ENCODE measurements at places on chromosomes 5 and 9.

GRCh38 chr9:134959126-134959970 lies 41.6 kb upstream of the FCN1 start:
- DNase-seq, result no peak

- DNase-seq, result peak; percentile 80
Measured at GRCh38 chr9:134365791-134366222, 39.6 kb downstream of the RXRA start.

GRCh38 chr5:21152611-21153010 lies 1164.6 kb upstream of the CDH18 start:
- DNase-seq, result no peak

DNA sequence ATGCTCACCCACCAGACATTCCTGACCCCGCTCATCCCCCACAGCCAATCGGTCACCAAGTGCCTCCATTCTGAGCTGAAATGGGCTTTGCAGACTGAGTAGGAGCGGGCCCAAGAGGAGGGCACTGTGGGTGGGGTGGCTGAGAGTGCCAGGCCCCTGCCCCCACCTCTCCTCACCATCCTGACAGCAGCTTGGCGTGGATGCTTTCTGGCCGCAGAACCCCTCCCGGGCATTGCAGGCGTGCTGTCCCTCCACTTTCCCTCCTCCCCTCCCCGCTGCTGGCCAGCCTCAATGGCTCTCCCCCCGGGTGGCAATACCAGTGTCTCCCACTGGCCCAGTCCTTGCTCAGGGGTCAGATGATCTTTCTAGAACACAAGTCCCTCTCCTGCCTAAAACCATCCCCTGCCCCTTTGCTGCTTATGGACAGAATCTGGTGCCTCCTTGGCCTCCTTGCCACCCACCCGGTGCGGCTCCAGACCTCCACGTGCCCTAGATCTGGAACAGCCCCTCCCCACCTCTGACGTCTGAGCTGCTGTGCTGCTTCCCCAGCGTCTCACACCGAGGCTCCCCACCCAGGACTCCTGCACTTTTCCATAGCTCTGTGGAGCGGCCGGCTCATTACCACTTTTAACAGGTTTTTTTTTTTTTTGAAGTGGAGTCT lies 6.1 kb downstream of the FLT4 start:
- DNase-seq, result no peak

DNA sequence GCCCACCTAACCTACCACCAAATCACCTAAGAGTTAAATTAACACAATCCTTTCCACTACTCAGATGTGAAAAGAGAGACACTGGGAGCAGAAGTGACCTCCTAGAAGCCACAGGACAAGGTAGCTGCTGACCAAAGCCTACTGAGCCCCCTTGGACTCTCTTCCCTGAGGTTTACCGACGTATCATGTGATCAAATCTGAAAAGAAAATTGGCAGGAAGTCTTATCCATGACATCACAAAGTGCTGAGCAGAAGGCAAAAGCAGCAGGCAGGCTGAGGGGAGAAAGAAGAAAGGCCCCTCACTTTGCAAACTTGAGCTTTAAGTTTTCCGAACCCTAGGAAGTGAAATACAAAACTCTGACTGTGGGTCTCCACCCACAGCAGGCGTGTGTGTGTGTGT lies 11.1 kb downstream of the PRELID2 start:
- no peak for DNase-seq

DNA sequence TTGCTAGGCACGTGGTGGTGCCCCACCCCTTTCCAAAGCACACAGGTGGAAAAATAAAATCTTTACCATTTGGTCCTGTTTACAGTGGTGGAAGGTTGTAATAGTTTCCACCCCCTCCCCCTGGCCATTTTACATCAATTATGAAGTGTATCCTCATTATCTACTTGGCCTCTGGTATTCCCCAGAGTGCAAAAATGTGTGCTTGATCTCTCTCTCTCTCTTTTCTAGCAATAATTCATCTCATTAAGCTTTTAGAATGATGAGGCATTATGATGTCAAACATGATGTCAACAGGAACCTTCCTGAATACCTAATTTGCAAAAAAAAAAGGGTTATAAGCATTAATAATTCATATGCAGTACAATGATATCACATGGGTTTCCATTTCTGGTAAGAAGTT lies 3.1 kb downstream of the PDE8B start:
- DNase-seq, result no peak

- no peak for DNase-seq
Measured at GRCh38 chr5:73005886-73006285, 50.0 kb downstream of the FCHO2 start.

GRCh38 chr5:68544091-68544647 lies 328.6 kb downstream of the PIK3R1 start:
- no peak for DNase-seq

DNA sequence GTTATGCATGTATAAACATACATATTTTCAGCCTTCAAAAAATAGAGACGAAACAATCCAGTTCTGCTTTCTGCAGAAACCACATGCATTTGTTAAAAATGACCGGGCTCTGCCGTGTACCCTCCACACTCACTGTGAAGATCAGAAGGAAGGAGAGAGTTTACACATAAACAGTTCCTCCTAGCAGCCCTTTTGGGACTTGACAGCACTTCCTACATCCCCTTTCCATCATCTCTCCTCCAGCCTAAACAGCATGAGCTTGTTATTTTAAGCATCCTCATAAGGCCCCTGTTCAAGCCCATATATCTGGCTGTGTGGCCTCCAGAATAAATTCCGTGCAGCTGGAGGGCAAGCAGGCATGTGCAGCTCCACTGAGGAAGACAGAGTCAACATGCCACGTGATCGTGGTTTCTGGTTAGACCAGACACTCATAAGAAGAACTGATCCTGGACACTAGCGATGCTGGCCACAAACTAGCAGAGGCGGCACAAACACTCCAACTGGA lies 42.2 kb downstream of the NIPAL4 start:
- no peak for DNase-seq

DNA sequence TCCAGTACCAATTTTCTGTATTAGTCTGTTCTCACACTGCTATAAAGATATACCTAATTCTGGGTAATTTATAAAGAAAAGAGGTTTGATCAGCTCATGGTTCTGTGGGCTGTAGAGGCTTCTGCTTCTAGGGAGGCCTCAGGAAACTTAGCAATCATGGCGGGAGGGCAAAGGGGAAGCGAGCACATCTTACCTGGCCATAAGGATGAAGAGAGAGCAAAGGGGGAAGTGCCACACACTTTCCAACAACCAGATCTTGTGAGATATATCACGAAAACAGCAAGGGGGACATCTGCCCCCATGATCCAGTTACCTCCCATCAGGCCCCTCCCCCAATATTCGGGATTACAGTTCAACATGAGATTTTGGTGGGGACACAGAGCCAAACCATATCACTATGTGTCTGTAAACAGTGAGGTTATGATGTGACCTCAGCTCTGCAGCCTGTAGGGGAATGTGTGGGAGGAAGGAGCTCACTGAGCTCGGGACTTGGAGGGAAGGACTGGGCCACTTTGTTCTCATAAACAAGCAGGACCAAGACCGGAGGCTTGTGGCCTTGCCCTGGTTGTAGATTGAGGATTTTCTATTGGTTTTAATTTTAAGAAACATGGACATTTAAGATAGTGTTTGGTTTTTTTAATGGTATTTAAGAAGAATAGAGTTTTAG lies 85.2 kb downstream of the EHMT1 start:
- peak; percentile 53 for DNase-seq

- DNase-seq, result no peak
Measured at GRCh38 chr5:132370181-132370970, 866 bp downstream of the SLC22A5 start.

DNA sequence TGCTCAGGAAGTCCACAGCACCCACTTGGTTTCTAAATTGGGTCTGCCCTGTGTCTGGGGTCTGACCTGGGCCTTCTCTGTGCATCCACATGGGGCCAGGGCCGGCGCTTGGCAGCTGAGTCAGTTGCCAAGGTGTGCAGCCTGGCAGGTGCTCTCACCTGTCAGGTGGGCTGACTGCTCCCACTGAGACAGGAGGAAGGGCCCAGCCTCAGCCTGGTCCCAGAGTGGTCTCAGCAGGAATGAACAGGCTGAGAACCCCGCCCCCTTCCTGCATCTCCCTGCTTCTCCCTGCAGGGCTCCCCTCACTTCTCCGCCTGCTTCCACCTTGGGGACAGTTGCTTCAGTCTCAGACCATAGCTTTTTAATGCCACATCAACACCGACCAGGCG lies 60.5 kb downstream of the BARX1 start:
- no peak for DNase-seq

GRCh38 chr5:177594071-177594470 lies 2.1 kb downstream of the TMED9 start:
- no peak for DNase-seq

DNA sequence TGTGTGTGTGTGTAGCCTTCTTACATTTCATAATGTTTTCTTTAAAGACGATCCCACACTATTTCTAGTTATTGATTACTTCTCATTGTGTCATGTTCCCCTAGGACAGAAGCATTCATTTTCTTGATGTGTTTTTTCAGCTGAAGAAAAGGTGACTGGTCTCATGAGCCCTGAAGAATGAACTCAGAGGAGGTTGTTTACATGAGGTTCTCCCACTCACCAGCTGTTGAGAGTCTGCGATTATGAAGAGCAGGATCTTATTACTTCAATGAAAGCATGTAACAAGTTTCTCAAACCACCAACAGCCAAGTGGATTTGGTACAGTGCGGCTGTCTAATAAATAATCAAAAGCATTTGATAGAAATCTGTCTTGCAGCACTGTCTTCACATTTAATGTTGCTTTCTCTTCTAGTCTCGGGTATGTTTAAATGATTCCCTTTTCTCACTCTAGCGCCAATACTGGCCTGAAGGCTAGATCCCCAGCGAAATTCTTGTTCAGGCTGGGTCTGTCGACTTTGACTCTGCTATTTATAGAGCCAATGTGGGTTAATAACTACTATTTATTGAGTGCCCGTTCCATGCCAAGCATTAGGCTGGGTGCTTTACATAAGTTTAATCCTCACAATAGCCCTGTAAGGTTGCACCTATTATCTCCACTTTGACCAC lies 9.6 kb upstream of the FSD1L start:
- DNase-seq, result no peak

Measured in ovary (tissue), 10 donors.